ENCODE measurements at places on chromosomes 13 and 19. TPM values are rescaled to one million over a fixed set of nuclear protein-coding genes. Genes with fewer than 3 reads are reported as not detected.

SLAIN1 gene
- total RNA-seq, result 4.9 TPM

ZNF154 gene
- total RNA-seq, result 0.67 TPM

- no peak for DNase-seq
Measured at GRCh38 chr13:39350461-39350881, 252.5 kb downstream of the LHFPL6 start.

- no peak for DNase-seq
Measured at GRCh38 chr19:460877-461720, at the start of gene SHC2. TSS of gene SHC2 (minus strand) at chr19:461033. CDS start at chr19:460996, 37 bp downstream.

ZFP82 gene
- total RNA-seq, result 1.5 TPM

KLK3 gene
- total RNA-seq, result 11.7 TPM

All from left colon (tissue), 2 donors.